NCI-H187 (cell line): ENCODE measurements at places on chromosomes 3 and 15.

DNA sequence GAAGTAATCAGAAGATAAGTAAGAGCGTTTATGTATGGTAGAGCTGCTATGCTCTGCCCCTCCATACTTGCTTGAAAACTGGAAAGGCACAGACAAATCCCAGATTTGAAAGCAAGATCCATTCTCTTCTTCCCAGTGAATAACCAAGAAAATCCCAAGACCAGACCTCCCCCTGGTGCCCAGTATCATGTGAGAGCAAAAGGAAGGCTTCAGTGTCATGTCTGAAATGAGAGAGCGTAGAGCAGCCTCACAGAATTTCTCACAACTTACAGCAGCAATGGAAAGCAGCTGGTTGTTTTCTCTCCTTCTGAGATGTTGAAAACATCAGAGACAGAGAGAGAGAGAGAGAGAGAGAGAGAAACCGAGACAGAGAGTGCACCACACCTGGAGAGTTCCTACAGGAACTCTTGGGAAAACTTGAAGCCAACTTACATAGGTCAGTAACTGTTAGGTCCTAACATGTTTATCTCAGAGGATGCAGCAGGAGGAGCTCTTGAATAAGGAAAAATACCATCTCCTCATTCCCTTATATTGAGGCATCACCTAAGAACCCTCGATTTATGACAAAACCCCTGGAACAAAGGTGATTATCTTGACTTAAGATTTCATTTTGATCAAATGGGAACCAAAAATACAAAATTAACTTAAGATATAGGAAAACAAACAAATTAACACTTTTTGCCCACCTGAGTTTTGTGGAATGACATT, 273.3 kb downstream of the NSUN3 start:
- no peak for DNase-seq

DNA sequence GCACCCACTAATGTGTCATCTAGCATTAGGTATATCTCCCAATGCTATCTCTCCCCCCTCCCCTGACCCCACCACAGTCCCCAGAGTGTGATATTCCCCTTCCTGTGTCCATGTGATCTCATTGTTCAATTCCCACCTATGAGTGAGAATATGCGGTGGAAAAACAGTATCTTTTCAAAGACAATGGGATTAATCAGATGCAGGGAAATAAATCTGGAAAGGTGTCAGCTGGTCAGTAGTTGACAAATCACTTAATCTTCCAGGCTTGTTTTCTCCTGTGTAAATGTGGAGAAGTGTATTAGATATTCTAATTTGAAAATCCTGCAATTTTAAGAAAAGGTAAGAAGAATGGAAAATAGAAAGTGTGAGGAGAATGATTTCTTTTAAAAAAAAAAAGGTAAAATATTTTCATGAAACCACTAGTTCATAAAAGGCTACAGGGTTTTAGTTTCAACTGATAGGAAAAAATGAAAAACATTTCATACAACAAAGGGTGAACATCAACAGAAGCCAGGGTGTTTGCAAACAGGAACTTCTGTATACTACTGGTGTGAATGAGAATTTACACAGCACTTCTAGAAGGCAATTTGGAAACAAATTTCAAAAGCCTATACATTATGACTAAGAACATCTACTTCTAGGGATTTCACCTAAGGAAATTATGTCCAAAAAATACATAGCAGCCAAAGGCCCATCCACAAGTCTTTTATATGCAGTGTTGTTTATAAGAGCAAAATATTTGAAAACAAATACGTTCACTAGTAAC, 113.5 kb downstream of the CBLB start:
- no peak for DNase-seq

DNA sequence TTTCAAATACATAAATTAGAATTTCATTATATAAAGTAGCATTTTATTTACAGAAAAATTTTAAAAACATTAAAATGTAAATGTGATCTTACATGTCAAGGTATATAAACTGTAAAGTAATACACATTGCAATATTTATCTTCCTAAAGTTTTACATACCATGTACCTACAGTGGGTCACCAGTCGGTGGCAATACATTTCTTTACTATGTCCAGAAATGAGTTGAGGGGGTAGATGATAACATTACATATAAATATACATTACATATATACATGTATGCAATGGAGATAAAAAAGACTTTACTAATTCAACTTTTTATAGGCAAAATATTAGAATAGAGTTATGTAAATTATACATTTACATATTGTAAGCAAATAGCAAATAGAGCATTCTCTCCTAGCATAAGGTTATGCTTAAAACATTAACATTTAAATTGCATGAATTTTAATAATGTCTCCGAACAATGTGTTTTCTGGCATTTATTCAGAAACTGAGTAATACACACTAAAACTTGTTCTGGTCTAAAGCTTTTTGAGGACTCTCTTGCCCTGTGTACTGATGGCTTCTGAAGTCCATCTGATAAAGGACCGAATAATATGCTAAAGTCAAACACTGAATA, 93.3 kb upstream of the NLGN1 start:
- DNase-seq: no peak

GRCh38 chr15:63986751-63987341, 59.4 kb downstream of the DAPK2 start:
- no peak for DNase-seq

GRCh38 chr15:73716417-73716816, 32.2 kb downstream of the CD276 start:
- DNase-seq: no peak

GRCh38 chr15:50880206-50880605, 28.3 kb upstream of the AP4E1 start:
- no peak for DNase-seq

GRCh38 chr3:101531473-101532086, 18.6 kb upstream of the SENP7 start:
- DNase-seq: no peak

DNA sequence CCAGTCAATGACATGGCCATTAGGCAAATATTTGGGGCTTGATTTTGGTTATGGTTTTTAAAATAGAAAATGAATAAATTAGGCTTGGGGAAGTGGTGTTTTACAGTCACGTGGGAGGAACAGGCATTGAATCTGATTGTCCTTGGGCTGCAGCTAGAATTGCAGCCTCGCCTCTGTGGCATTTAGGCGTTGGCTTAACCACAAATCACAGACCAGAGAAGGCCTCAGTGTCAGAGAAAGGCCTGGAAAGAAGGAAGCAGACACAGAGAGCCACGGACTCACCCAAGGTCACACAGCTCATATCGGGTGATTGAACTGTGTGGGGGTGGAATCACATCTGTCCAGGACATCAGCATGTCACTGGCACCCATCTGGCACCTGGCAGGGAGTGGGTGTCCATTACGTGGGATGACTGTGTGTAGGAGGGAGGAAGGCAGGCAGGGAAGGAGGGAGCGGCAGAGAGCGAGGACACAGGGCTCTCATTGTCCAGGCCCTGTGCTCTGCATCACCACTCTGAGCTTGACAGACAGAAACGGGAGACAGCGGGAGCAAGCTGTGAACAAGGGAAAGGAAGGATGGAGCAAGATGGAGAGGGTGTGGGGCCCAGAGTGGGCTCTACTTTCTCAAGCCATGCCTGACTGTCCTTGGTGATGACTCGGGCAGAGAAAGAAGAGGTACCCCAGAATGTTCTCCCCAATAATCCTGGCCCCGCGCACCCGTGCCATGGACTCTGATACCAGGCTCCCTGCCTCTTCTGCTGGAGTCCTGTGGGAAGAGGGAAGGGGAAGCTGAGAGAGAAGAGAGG, 186.4 kb downstream of the FAM43A start:
- no peak for DNase-seq

- DNase-seq: no peak
Observed at GRCh38 chr3:15460891-15461531, 33.6 kb downstream of the EAF1 start.

GRCh38 chr3:64138656-64139375, 86.5 kb downstream of the PRICKLE2 start:
- DNase-seq: no peak

- no peak for DNase-seq
Observed at GRCh38 chr3:126023390-126023789, 54.4 kb downstream of the ROPN1B start.

DNA sequence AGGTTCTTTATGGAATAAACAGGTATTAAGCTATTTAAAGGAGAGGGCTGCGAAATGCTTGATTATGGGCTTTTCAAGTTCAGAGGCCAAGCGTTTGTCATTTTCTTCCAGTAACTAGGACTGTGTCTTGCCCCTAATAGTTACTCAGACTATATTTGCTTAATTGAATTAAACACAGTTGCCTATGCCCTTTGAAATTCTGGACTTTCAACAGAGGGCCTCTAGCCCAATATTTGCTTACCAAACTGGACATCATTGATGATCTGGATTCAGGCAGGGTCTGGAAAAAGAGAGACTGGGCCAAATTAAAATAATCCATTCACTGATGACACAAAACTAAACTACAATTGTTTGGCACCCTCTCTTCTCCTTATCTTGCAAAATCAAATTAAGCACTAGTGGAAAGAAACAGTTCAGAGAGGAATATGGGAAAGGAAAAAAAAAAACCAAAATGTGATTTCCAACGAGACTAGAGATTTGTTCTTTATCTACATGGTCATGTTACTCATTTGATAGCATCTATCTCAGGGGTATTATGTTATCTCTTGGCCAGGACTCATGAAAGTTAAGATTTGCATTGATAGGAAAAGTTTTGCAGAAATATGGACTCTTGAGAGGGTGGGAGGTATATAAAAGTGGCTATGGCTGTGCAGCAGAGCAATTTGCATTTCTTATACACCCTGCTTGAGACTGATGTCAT, 75.1 kb upstream of the TSEN2 start:
- DNase-seq: no peak

DNA sequence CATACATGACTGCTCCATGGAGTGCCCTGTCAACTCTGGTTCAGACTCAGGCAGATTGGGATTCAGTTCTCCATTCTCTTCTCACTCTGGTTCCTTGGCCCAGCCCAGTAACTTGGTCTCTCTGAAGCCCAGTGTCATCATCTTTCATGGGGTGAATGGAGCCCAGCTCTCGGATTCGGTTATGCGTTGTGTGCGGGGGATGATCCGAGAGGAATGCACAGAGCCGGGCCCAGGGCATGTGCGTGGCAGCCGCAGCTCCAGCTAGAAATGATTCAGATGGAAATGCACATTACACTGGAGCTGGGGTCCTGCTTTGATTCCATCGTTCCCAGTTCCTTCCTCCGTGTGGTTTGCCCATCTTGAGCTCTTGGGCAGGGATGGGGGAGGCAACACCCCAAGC, 189.4 kb downstream of the FEZF2 start:
- DNase-seq: no peak

- DNase-seq: no peak
Observed at GRCh38 chr3:172616031-172616461, 92.8 kb upstream of the TNFSF10 start.

GRCh38 chr15:45274636-45275380, 22.8 kb downstream of the SLC28A2 start:
- no peak for DNase-seq

DNA sequence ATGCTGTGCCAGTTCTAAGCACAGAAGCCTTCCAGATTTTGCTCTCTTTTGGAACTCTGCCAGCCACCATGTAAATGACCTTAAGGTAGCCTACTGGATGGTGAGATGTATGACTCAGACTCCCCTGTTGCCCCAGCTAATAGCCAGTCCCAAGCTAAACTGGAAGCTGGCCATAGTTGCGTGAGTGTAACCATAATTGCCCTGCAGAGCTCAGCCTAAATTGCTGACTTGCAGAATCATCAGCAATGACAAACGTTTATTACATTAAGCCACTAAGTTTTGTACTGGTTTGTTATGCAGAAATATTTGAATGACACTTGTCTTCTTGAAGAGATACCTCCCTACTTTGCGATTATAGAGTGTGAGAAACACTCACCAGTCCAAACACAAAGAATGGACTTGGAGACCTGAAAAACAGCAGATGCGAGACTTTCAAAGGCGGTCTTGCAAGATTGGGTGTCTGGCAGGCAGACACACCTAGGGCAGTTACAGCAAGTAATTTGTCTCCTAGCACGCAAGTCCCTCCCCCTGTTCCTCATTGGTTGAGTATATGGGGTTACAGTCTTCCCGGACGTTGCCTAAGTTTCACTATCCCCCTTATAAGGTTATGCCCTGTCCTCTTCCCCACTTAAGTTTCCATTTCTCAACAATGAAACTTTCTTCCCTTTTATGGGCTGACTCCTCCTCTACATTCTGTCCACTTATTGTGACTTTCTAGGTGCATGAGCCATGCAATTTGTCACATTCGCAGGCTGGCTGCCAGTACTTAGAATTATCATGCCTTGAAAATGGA, 83.6 kb upstream of the XCR1 start:
- no peak for DNase-seq

- DNase-seq: no peak
Observed at GRCh38 chr15:100133001-100133400, 208.8 kb downstream of the ADAMTS17 start.

GRCh38 chr3:33991673-33992072, 193.2 kb downstream of the PDCD6IP start:
- no peak for DNase-seq

- DNase-seq: no peak
Observed at GRCh38 chr3:4996771-4997291, 17.6 kb downstream of the BHLHE40 start.

DNA sequence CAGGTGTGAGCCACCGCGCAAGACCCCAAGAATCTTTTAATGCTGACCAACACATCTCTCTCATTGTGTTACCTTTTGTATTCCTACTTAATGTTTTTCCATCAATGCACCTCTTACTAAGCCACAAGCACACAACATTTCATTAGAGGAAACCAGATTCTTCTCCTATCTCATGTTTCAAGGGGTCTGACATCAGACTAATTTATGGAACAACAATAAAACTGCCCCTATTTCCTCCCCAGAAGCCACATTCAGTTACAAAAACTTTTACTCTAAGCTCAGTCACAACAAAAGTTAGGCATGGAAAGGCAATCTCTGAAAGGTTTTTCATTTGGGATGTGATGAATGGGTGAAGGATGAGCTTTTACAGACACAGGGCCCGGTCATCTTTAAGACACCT, 251.8 kb downstream of the MAGI1 start:
- DNase-seq: no peak

GRCh38 chr15:74156678-74157411, 16.7 kb upstream of the ISLR start:
- DNase-seq: no peak

- DNase-seq: no peak
Observed at GRCh38 chr15:90819850-90820249, 48.5 kb upstream of the FURIN start.

DNA sequence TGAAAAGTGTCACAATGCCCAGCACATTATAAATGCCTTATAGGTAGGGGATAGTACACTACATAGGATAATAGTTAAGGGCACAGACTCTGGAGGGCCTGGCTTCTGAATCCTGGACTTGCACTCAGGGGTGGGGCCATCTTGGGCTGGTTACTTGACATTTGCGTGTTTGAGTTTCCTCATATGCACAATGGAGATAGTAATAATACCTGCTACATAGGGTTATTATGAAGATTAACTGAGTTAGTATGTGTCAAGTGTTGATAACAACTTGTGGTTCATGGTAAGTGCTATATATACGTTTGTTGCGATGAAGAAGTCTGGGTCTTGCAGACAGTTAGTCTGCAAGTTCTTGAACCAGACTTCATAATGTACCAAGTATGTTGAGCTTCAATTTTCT, 37.0 kb downstream of the MITF start:
- no peak for DNase-seq

DNA sequence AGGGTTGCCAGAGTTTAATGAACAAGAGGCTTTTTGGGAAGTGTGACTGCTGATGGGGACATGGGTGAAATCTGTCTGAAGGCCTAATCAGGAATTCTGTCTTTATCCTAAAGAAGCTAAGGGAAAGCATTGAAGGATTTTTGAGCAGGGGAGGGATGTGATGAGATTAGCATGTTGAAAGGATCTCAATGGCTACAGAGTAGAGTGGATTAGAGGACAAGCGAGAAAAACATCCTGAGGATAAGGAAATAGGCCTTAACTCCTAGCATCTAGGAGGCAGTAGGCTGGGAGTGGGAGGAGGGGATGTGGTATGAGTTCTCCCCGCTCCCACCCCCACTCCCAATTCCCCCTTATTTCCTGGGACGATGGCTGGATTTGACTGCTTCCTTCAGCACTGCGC, 35.1 kb upstream of the SNTN start:
- DNase-seq: no peak
